ENCODE measurements at places on chromosomes 3 and 15.

DNA sequence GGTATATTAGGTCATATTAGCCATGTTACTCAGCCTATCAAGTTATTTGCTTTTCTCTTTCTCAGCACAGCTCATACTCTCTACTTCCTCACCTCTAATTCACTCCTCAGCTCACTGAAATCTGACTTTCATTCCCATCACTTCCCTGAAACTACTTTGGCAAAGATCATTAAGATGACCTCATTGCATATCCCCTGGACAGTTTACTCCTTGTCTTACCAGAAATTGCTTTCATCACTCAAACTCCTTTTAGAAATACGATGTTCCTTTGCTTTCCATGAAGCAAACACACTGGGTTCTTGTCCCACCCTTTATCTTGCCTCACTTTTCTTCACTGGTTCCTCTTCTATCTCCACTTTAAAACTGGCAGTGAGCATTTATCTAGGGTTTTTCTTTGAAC is 354.4 kb downstream of the TUSC7 start:
- no peak for DNase-seq

DNA sequence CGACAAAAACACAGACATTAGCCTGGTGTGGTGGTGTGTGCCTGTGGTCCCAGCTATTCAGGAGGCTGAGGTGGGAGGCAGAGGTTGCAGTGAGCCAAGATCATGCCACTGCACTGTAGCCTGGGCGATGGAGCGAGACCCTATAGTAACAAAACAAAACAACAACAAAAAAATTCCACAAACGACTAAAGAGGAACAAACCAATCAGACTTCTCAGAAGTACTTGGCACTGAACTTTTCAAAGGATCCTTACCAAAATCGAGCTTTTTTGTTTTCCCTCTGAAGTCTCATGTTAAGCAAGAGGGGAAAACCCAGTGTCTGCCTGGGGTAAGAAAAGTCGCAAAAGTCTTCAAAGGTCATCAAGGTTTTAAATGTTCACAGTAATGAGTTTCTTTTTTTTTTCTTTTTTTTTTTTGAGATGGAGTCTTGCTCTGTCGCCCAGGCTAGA is 30.1 kb upstream of the TFRC start:
- no peak for DNase-seq

DNA sequence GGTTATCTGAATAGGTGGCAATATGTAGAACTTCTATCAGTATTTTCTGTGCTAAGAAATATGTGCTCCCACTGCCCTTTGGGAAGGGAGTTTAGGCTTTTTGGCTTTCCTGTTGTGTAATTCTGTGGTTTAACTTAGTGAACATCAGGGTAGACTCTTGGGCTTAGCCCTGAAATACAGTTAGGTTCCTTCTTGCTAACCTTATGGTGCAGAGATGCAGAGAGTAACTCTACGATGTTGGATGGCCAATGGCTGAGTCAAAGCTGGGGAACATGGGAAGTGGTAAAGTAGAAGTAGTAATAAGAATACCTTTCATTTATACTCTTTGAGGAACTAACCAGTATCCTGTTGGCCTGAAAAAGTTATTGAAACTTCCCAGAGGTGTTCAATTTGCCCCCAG is 80.8 kb upstream of the IL12A start:
- no peak for DNase-seq

DNA sequence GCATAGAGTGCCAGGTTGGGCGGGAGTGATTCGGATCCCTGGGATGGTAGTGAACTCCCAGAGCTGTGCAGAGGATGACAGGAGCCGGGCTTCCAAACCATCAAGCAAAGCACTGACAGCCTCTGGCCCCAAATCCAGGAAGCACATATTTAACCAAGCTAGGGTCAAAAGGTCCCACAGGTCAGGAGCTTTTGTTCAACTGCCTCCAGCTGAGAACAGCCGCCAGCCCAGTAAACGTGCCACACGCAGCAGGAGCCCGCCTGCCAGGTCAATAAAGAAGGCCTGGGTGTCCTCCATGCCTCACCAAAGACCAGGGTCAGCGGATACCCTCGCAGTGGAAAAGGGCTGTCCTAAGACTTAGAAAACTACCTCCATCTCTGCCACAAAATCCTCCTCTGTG is 184.7 kb upstream of the LINGO1 start:
- no peak for DNase-seq

GRCh38 chr15:84883916-84884781 is at the start of gene SLC28A1:
SLC28A1 (plus strand) TSS chr15:84884662; CDS start chr15:84887761, 3,099 bp downstream.
- no peak for DNase-seq

DNA sequence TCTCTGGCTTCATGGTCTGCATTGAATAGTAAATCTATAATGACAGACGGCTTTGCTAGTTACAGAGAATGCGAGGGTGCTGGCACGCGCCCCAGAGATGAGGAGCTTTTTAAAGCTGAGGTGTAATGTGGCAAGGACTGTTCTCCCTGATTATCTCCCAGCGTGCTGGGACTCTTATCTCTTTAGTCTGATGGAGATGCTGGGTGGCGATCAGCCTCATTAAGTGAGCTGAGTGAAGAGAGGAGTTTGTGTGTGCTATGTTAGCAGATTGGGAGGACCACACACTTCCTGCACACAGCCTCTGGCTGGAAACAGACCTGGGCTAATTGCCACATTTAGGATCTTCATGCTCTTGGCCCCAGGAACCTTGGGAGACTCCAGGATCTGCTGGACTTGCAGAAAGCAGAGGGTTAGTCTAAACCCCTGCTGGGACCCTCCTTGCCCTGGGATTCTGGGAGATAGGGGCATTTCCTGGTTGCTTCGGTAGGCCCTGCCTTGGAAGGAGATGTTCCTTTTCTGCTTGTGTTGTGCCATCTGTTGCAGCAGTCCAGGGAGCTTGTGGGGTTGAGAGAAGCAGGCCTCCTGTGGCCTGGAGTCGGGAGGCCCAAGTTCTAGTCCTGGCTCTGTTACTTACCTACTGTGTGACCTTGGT is 15.0 kb downstream of the PDIA5 start:
- no peak for DNase-seq
